Stimulated activated CD8-positive, alpha-beta memory T cell treated with anti-CD3 and anti-CD28 coated beads, Interleukin-7, amount 100 ng/mL, for 1 hour (primary cell): ENCODE measurements at places on chromosomes 11 and 22.

GRCh38 chr11:47425611-47426010 is 628 bp downstream of the PSMC3 start:
- no peak for DNase-seq

- DNase-seq: no peak
Measured at GRCh38 chr11:56967726-56968125, 21.0 kb upstream of the OR5AK2 start.

DNA sequence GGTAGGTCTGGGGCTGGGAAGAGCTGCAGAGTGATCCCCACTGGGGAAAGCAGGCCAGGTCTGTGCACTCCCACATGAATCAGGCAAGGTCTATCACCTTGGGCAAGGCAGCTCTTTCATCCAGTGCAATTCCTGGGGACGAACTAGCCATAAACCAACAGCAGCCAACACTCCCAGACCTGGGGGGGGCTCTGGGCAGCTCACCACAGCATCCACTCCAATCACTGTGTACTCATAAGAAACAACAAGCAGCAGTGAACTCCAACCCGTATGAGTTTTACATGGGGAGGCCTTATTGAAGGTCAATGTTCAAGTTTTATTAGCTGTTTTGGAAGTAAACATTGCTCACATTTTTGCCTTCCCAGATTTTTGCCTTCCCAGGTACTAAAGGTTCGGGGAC is 157.4 kb upstream of the NAV2 start:
- DNase-seq: no peak

DNA sequence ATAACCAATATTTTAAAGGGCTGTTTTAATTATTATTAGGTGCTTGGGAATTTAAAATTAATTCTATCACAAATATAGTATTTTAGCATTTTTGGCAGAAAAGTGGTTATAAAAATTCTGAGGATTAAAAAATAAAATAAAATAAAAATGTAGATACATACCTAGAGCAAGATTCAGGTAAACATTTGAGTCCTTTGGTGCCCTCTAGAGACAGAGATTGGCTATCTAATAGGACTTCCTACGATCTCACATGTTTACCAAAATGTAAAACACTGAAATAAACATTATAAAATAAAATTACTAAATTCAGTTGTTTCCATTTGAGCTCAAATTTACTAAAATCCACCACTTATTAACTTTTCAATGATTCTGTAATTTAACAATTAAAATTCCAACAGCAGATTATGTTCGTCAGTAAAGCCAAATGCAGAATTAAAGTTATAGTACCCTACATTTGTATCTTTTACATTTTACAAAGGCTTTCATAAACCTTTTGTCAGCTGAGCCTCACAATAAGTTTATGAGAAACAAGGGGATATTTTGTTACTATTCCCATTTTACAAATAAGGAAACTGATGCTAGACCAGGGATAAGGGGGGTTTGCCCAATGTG is 27.7 kb downstream of the SLC36A4 start:
- no peak for DNase-seq

GRCh38 chr11:75563978-75564552 is 2.0 kb downstream of the SERPINH1 start:
- DNase-seq: no peak

DNA sequence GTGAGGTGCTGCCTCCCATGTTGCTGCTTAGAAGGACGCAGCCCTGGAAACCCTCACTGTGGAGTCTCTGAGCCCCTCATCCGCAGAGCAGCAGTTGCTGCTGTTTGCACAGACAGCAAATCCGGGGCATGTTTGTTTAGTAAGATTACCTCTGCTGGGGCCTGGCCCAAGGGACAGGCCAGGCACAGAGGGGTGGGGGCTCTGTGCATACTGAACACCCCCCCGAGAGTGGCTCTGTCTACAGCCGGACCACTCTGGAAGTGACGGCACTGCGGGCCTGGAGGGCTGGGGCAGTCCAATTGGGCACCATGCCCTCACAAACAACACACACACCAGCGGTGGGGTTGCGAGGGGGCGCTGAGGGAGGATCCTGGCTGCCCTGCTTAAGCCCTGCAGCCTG is 22.9 kb upstream of the CCDC188 start:
- no peak for DNase-seq

GRCh38 chr11:119051440-119052162 is 5.4 kb downstream of the HYOU1 start:
- no peak for DNase-seq

GRCh38 chr22:39309364-39309861 is 10.0 kb downstream of the RPL3 start:
- DNase-seq: no peak

DNA sequence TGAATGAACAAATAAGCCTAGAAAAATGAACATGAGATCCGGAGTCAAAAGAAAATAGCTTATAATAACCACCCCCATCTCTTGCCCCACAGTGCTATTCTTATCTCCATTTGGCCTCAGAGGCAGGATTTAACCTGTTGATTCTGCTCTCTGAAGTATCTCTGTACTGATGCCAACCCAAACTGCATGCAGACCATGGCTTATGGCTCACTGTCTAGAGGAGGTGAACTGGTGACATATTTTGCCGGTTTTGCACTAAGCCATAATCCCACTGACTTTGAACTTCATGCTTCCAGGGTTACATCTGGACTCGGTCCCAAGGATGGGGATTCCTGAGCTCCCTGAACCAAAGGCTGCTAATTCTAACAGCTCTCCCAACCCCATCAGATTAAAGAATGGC is 397.1 kb downstream of the TENM4 start:
- no peak for DNase-seq

DNA sequence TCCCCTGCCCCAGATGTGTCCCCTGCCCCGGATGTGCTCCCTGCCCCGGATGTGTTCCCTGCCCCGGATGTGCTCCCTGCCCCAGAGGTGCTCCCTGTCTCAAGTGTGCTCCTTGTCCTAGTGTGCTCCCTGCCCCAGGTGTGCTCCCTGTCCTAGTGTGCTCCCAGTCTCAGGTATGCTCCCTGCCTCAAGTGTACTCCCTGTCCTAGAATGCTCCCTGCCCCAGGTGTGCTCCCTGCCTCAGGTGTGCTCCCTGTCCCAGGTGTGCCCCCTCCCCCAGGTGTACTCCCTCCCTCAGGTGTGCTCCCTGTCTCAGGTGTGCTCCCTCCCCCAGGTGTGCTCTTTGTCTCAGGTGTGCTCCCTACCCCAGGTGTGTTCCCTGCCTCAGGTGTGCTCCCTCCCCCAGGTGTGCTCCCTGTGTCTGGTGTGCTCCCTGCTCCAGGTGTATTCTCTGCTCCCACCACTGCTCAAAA is 48.7 kb upstream of the RASD2 start:
- no peak for DNase-seq

DNA sequence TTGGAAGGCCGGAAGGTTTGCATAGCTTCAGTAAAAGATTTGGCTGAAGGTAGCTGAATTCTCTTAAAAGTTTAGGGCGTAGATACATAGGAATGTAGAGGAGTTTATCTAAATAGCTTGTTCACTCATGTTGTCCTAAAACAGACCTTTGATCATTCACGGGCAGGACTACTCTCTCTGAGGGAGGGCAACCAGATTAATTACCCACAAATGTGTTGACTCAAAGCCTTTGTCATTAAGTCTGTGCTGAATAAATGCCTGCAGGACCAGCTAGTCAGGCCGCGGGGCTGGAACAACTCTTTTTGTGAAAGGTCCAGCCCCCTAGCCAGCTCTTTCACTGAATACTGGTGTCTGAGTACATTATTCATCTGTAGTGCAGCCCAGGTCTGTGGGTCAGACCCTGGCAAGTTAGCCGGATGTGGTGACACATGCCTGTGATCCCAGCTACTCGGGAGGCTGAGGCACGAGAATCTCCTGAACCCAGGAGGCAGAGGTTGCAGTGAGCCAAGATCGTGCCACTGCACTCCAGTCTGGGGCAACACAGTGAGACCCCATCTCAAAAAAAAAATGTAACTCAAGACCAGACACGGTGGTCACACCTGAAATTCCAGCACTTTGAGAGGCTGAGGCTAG is 2.8 kb upstream of the FADD start:
- DNase-seq: no peak

DNA sequence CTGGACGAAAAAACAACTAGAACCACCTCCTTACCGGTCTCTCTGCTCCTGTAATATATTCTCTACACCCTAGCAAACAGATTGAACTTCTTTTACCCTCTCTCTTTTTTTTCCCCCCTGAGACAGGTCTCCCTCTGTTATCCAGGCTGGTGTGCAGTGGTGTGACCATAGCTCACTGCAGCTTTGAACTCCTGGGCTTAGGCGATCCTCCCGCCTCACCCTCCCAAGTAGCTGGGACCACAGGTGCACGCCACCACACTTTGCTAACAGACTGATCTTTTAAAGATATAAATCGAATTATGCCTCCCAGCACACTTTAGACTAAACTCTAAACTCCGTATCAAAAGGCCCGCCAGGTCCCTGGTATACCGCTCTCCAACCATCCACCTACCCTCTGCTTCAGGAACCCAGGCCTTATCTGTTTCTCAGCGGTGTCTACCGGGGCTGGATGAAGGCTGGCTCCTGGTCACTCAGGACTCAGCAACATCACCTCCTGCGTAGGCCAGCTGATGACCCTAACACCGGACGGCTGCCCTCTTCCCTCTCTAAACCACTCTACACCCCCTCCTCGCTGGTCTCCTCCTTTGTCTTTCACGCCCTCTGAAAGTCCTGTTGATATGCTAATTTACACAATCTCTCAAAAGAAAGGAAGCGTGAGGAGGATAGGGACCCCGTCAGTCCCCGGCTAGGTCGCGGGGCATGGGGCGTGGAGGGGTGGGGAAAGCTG is 745 bp downstream of the C22orf39 start:
- DNase-seq: no peak

- DNase-seq: no peak
Measured at GRCh38 chr11:44467931-44468330, 97.5 kb upstream of the CD82 start.

GRCh38 chr22:37581504-37581903 is 1.6 kb upstream of the LGALS2 start:
- DNase-seq: no peak

GRCh38 chr11:44090539-44090938 is 4.9 kb upstream of the EXT2 start:
- DNase-seq: no peak

DNA sequence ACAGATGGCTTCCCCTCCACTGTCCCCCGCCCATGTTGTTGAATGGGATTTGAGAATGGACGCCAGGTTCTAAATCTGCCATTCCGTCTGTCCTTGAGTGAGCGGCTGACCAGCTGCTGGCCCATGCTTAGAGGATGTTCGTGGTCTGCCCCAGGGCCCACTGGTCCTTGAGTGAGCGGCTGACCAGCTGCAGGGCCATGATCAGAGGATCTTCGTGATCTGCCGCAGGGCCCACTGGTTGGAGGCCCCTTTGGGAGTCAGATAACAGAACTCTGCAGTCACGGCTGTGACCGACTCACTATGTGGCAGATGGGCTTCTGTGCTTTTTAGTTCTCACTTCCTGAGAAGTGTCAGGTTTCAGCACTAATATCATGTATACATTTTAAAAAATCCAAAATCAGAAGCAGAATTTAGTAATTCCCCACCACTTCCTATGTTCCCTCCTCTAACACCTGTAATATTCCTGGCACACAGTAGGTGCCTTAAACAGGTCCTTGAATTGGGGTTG is 54.1 kb downstream of the MICAL3 start:
- DNase-seq: no peak

DNA sequence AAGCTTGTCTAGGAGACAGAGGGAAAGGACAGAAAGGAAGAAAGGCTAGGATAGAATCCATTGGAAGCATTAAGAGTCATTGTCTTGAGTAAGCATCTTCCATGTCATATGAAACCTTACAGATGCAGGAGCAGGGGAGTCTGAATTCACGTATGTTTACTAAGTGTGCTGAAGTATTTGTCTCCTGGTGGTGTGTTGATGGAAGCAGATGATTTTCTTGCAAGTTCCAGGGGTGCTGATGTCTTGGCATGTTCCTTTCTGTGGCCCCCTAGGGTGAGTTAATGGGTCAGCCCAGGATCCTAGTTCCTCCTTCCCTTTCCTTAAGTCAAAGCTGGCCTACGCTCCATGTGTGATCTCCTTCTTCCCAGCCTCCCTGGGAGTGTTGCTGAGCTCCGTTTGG is 110.2 kb downstream of the TEAD1 start:
- DNase-seq: no peak

DNA sequence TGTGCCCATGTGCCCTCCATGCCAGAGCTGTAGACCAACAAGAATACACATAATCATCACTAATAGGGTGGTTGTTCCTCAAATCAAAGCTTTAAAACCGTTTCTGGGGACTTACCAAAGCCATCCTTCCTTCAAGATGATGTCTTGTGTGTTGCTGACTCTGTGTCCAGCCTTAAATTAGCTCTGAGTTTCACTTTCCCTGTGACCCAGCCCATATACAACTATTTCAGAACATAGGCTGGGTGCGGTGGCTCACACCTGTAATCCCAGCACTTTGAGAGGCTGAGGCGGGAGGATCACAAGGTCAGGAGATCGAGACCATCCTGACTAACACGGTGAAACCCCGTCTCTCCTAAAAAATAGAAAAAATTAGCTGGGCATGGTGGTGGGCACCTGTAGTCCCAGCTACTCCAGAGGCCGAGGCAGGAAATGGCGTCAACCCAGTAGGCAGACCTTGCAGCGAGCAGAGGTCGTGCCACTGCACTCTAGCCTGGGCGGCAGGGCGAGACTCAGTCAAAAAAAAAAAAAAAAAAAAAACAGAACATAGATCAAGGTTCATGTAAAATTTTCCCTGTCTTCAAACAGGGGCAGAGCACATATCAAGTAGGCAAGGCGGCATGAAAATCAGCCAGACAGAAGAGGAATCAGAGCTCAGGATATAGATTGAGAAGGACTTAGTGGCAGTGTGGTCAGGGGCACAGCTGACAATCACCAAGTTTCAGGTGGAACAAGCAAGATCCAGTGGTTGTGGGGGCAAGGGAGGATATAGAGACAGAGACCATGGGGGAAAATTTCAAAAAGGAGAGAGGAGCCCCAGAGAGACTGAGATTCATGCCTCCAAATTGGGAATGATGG is at the start of gene PLAAT2:
Gene PLAAT2 (minus strand): TSS at position 179 of the 855 bp plus-strand sequence. CDS start 55 bp downstream, at position 124.
- no peak for DNase-seq

GRCh38 chr22:42307806-42308563 is 37.5 kb upstream of the TCF20 start:
- no peak for DNase-seq

DNA sequence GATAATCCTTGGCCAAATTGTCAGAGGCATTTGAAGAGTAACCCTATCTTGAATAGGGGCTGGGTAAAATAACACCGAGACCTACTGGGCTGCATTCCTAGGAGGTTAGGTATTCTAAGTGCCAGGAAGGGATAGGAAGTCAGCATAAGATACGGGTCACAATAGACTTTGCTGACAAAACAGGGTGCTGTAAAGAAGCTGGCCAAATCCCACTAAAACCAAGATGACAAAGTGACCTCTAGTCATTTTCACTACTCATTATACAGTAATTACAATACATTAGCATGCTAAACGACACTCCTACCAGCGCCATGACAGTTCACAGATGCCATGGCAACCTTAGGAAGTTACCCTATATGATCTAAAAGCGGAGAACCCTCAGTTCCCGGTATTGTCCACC is 964 bp upstream of the REXO2 start:
- DNase-seq: no peak

- no peak for DNase-seq
Measured at GRCh38 chr11:86523738-86524619, 148.4 kb downstream of the ME3 start.

GRCh38 chr22:22884888-22885840 is 2.5 kb upstream of the IGLL5 start:
- no peak for DNase-seq
